ENCODE measurements at places on chromosomes 6 and 20. TPM values are rescaled to one million over a fixed set of nuclear protein-coding genes. Genes with fewer than 3 reads are reported as not detected.

MCCD1 gene
- not detected for total RNA-seq

- no peaks in the 10 kb centered on the region for H3K27me3 ChIP-seq
- H3K4me1 ChIP-seq = peaks cover 6% of the 10 kb centered on the region
- no peak for DNase-seq
- no peaks in the 10 kb centered on the region for H3K36me3 ChIP-seq
Measured at GRCh38 chr20:10708351-10709185, 34.8 kb upstream of the JAG1 start.

- H3K27ac ChIP-seq = no peak overlapping the region
Measured at GRCh38 chr6:134165561-134166201, 113.3 kb upstream of the SLC2A12 start.

TMEM217 gene
- 2.2 TPM for total RNA-seq

DNA sequence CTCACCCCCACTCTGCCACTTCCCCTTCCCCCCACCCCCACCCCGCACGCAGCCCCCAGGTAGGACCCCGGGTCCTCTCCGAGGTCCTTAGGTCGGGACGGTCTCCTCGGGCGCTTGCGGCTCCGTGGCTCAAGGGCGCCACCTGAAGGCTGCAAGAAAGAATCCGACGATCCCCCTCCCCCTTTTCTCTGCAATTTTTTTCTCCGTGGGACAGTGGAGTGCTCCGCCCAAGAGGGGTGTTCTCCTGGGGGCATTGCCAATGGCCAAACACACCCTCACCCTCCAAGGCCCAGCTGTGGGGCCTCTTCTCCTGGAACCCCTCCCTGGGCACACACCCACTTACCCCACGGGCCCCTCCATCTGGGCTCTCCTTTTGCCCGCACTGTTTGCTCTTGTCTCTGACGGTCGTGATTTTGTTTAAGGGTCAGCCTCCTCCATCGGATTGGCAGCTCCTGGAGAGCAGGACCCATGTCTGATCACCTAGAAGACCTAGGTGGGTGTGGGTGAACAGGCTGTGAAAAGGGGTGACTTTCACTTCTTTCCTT, 1.1 kb upstream of the TMEM74B start:
- no peak overlapping the region for H3K4me3 ChIP-seq
- H3K36me3 ChIP-seq = no peaks in the 10 kb centered on the region
- H3K27ac ChIP-seq = no peak overlapping the region
- H3K4me1 ChIP-seq = no peaks in the 10 kb centered on the region
- H3K27me3 ChIP-seq = no peaks in the 10 kb centered on the region

REV3L gene
- total RNA-seq = 69.1 TPM

DNA sequence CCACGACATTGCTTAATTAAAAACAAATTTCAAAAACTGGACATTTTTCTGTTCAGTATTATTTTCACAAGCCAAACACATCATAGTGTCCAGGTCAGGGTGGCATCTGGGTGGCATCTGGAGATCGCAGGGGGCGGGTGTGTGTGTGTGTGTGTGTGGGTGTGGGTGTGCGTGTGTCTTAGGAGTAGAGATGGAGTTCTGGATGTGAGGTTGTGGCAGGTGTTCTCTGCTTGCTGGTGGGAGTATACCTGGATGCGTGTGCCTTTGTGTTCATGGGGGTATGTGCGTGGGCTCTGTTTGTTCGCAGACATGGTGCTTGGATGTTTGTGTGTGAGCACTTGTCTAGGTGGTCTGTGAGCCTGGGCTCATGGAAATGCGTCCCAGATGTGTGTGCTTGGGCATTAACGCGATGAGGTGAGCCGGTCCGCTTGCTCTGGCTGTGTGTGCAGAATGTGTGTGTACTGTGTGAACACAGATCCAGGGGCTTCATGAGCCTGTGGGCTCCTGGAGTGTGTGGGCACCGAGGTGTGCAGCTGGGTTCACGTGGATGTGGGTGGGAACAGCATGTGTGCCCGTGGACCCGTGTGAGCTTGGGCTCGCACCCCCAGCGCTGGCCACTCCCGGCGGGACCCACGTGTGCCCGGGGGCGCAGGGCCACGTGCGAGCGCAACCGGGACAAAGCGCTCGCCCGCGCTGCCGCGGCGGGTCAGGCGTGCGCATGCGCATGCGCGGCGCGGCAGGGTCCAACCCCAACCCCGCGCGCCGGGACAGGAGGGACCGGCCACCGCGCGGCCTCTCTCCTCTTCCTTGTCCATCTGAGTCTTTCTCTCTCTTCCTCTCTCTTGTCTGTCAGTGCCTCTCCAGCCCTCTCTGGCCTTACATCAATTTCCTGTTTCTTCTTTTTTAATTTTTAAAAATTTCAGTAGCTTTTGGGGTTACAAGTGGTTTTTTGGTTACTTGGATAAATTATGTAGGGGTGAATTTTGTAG, 60.4 kb downstream of the SRC start:
- no peaks in the 10 kb centered on the region for H3K4me1 ChIP-seq
- H3K4me3 ChIP-seq = peak overlapping the region; percentile 8
- H3K36me3 ChIP-seq = no peaks in the 10 kb centered on the region

- DNase-seq = no peak
- no peaks in the 10 kb centered on the region for H3K36me3 ChIP-seq
- H3K27ac ChIP-seq = no peak overlapping the region
- no peaks in the 10 kb centered on the region for H3K4me1 ChIP-seq
Measured at GRCh38 chr20:38842026-38842425, 36.5 kb downstream of the PPP1R16B start.

- peak overlapping the region; percentile 65 for H3K4me3 ChIP-seq
- H3K27ac ChIP-seq = no peak overlapping the region
- no peaks in the 10 kb centered on the region for H3K36me3 ChIP-seq
Measured at GRCh38 chr6:138692058-138692977, 81.3 kb upstream of the CCDC28A start.

- no peaks in the 10 kb centered on the region for H3K36me3 ChIP-seq
- no peak overlapping the region for H3K4me3 ChIP-seq
- H3K4me1 ChIP-seq = no peaks in the 10 kb centered on the region
- H3K27ac ChIP-seq = no peak overlapping the region
- peak; percentile 24 for DNase-seq
Measured at GRCh38 chr6:169789146-169789943, 37.9 kb downstream of the ERMARD start.

DDX27 gene
- total RNA-seq = 26.4 TPM

DNA sequence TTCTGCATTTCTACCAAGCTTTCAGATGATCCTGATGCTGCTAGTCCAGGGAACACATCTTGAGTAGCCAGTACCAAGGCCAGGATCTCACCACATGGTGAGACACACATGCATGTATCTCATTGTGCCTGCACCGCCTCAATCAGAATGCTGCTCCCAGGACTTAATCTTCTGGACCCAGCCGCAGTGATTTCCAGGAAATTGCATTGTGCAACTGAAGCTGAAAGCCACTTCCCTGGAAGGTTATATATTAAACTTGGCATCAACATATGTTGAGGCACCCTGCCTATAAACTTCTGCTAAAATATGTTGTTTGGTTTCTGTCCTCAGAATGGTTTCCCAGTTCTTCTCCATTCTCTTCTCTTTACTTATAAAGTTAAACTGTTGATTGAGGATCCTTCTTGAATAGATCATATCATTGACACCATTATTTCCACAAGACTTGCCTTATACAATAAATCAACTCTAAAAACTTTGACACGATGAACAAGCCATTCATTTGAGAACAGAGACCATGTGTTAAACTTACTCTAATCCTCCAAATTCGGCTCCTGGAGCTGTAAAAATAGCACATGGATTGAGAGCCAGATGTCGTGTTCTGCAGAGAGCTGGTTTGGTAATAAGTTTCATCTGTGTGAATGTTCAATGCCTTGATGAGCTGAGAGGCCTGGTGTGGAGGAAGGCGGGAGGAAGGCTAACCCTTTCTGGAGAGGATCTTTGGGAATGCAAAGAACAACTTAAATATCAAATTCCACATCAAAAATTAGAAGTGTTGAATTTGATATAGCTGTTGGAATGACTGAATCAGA, 65.0 kb upstream of the PCSK2 start:
- H3K4me3 ChIP-seq = no peak overlapping the region
- H3K27me3 ChIP-seq = no peaks in the 10 kb centered on the region
- no peak overlapping the region for H3K27ac ChIP-seq
- no peak for DNase-seq
- H3K36me3 ChIP-seq = no peaks in the 10 kb centered on the region

DNA sequence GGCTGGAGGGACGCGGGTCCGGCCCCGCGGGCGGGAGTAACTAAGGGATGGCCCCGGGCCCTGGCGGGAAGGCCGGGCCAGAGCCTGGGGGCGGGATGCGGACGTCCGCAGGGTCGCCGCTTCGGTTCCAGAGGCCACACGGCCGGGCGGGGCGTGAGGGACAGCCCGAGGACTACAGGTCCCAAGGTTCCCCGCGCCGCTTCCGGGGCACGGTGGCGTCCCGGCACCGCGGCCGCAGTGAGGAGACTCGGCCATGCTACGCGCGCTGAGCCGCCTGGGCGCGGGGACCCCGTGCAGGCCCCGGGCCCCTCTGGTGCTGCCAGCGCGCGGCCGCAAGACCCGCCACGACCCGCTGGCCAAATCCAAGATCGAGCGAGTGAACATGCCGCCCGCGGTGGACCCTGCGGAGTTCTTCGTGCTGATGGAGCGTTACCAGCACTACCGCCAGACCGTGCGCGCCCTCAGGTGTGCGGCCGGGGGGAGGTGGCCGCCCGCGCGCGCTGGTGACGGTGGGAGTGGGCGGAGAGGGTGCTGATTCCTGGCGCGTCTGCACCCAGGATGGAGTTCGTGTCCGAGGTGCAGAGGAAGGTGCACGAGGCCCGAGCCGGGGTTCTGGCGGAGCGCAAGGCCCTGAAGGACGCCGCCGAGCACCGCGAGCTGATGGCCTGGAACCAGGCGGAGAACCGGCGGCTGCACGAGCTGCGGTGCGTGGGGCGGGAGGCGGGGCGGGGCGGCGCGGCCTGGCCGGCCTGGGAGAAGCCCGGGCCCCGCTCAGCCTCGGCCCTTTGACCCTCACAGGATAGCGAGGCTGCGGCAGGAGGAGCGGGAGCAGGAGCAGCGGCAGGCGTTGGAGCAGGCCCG, at the start of gene MRPS26:
TSS of gene MRPS26 (plus strand) at position 237 of the 861 bp plus-strand sequence. CDS start at position 254, 17 bp downstream.
- no peaks in the 10 kb centered on the region for H3K27me3 ChIP-seq
- peak; percentile 95 for DNase-seq
- peaks cover 7% of the 10 kb centered on the region for H3K36me3 ChIP-seq

DNA sequence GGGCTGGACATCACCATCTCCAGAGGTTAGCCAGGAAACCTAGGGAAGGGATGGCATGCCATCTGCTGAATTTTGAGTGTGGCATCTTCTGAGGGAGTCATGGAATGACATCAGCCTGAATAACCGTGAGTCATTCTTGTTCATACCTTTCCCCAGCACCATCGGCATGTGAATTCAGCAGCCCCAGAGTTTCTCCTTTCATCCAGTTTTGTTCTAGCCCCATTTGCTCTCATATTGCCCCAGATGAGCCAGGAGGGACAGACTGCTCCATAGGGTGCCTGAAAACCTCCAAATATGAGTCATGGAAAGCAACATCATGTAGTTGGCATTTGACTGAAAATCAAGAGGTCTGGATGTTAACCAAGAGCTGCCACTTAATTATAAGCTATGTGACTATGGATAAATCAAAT, 219.2 kb upstream of the SGK1 start:
- no peaks in the 10 kb centered on the region for H3K27me3 ChIP-seq
- no peak for DNase-seq
- H3K36me3 ChIP-seq = no peaks in the 10 kb centered on the region
- H3K27ac ChIP-seq = no peak overlapping the region
- no peak overlapping the region for H3K4me3 ChIP-seq
- no peaks in the 10 kb centered on the region for H3K4me1 ChIP-seq

FAM217A gene
- total RNA-seq = not detected

DNA sequence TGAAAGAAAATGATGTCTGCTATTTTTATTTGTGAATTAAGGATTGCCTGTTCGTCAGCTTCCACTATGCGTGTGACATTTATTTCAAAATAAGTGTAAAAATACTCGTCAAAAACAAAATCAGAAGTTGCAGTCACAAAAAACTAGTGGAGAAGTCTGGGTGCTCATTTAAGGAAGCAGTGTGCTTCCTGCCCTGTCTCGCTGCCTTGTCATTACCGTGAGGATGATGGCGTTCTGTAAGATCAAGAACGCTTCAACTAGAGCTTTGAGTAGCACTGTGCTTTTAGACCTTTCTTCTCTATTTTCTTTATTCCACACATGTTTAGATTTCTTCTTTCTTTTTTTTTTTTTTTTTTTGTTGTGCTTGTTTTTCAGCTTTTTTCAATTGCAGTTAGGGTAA, 186.9 kb downstream of the TBC1D7 start:
- no peak overlapping the region for H3K27ac ChIP-seq
- H3K27me3 ChIP-seq = no peaks in the 10 kb centered on the region
- DNase-seq = no peak
- no peak overlapping the region for H3K4me3 ChIP-seq
- H3K36me3 ChIP-seq = no peaks in the 10 kb centered on the region

PSMA7 gene
- total RNA-seq = 176 TPM

DNA sequence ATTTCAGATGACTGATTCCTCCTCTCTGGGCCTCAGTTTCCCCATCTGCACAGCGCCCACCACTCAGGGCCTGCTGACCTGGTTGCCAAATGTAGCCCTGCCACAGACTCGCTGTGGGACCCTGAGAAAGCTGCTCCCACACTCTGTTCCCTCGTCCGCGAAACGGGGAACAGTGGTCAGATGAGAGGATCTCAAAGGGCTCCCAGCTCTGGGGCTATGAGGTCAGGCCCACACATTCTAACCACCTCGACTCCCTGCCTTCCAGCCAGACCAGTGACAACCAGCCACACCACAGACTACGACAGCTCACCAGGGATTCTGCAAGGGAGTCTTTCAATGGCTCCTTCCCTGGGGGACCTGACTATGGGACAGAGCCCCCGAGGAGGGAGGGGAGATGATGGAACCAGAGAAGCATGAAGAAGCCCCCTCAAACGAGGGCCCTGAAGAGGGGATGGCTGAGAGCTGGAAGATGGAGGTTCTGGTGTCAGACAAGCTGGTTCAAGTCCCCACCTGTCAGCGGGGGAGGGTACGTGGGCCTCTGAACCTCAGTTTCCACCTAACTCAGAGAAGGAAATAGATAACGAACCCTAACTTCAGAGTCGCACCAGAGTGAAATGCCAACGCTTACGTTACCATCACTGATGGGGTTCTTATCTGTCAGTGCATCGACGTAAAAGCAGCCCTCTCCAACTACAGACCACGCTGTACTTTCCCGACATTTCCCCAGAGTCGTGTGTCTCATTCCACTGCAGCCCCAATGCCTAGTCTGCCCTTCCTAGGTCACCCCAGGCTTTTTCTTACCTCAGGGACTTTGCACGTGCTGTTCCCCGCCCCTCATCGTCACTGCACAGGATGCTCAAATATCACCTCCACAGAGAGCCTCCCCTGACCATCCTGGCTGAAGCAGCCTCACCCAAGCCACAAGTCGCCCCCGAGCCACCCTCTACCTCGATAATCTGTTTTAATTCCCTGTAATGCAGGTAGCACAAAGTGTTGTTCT, 60.5 kb downstream of the PREX1 start:
- H3K4me3 ChIP-seq = no peak overlapping the region
- no peak overlapping the region for H3K27ac ChIP-seq
- H3K27me3 ChIP-seq = no peaks in the 10 kb centered on the region
- no peaks in the 10 kb centered on the region for H3K36me3 ChIP-seq
- no peaks in the 10 kb centered on the region for H3K4me1 ChIP-seq
